ENCODE measurements at places on chromosomes 2 and 18.

DNA sequence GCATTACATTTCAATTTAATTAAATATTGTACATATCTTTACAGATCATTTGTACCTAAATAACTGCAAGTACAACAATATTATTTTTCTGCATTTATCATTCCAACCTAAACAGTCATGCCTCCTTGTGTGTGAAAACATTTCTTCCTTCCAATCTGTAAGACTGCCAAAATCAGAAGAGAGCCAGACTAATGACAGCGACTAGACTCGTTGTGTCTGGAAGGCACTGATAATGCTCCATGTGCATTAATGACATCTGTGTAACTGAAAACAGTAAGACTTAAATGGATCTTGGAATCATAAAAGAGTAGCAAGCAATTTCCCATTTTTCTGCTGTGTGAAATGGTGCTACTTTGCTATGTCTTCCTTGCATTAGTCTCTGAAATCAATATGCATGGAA is 278.0 kb upstream of the DSEL start:
- no peak for DNase-seq

DNA sequence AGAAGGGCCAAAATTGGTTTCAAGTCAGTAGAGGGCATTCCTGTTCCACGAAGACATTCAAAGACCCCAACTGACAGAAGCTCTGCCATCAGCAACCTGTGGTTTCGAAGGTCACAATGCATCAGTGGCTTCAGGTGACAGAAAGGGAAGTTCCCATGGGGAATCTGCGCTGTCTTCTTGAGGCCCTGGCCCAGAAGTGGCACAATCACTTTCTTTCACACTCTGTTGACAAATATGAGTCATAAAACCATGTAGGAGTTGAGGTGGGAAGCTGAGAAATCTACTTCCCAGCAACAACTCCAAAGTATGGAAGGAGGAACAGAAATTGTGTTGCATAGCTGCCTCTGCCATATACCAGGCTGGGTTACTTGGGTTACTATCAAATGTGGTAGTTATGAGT is 621.1 kb upstream of the FANCL start:
- no peak for DNase-seq

DNA sequence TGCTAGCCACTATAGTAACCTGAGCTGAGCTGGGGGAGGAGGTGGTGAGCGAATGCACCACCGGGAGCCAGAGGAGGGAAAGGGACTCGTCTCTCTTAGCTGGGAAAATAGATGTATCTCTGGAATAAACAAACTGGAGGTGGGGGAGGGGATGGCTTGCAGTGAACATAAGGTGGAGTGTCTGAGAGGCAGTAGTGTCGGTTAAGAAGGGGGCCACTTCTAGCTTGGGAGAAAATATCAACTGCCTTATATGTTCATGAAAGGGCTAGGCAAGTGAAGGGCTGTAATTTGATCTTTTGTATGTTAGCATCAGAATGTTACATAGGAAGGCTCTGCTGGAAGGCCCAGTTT is 2.2 kb downstream of the SETBP1 start:
- DNase-seq: no peak

- no peak for DNase-seq
These were observed 119.1 kb upstream of the SCN1A start for GRCh38 chr2:166246901-166247300.

- no peak for DNase-seq
These were observed 63.0 kb downstream of the REEP1 start for GRCh38 chr2:86274265-86274917.

GRCh38 chr2:41962922-41963622 is 84.7 kb upstream of the PKDCC start:
- DNase-seq: no peak

DNA sequence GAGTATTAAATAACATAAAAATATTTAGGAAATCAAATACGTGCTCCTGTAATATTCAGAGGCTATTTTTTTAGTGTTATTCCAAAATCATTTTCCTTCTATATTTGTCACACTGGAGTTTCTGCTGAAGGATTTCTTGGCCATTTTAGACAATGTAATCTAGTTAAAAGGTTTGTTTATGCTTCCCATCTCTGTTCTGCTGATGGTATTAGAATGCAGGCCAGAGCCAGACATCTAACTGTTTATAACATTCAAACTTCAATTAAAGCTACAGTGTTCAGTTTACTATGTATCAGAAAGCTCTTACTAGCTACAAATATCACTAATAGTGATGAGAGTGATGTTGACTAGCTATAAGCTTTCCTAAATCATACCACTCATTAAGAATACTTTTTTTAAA is 7.9 kb downstream of the MBD5 start:
- no peak for DNase-seq

DNA sequence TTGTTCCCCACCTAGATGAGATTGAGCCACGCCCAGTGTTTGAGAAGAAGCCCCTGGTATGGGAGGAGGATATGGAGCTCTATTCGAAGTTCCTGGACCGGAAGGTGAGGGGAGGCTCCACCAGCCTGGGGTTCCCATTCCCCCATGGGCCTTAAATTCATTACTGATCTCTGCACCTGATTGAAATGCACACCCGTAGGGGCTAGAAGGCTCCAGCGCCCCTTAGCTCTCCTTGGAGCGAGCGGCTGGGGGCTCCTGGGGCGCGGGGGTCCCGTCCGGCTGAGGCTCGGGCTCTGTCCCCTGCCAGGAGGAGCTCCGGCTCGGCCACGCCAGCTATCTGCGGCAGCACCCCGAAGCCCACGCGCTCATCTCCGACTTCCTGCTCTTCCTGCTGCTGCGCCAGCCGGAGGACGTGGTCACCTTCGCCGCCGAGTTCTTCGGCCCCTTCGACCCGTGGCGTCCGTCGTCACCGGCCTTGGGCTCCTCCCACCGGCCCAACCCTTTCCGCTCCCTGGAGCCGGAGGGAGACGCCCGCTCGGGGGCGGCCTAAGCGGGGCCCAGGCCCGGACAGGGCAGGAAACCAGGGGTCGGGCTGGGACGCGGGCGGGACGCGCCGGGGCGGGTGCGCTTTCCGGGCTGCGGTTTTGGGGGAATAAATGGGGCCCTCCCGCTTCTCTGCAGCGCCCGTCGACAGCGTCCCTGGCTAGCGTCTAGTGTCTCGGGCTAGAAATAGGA is 10.9 kb downstream of the CATIP start:
- DNase-seq: no peak

DNA sequence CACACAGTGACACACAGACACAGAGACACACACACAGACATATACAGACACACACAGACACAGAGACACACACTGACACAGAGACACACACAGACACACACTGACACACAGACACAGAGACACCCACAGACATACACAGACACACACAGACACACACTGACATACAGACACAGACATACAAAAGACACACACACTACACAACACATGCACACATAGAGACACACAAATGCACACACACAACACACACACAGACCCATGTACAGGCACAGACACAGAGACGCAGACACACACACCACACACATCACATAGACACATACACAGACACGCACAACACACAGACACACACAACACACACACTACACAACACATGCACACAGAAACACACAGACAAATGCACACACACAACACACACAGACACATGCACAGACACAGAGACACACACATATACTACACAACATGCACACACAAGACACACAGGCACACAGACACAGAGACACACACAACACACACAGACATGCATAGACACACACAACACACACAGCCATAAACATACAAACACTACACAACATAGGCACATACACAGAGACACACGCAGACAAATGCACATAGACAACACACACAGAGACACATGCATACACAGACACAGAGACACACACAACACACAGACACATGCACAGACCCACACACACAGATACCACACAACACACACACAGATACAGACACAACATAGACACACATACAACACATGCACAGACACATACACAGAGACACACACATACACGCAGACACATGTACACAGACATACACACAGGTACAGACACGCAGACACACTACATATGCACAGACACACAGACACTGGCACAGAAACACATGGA is 120.5 kb downstream of the BCL2 start:
- no peak for DNase-seq

DNA sequence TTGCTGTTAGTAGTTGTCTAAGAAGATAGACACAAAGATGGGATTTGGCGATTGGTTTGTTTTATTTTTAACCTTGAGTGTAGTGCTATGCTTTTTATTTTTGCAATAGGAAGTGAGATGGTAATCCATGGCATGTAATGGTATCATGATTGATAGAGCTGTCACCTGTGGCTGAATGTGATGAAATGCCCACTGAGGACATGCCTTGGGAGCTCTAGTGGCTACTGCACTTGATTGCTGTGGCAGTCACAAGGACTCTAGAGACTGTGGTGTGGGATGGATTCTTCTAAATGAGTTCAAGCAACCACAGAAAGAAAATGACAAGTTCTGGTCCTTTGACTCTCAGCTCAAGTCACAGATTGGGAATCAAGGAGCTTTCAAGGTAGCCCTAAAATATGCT is 139.4 kb downstream of the CYRIA start:
- DNase-seq: no peak

All from Jurkat, Clone E6-1 (cell line).